ENCODE measurements at places on chromosomes 4 and X.
A peak's percentile ranks its signal among the peaks of the same experiment; 100 is the strongest.

GRCh38 chr4:149980941-149981340, 97.3 kb upstream of the DCLK2 start:
- DNase-seq, result peak; percentile 14

DNA sequence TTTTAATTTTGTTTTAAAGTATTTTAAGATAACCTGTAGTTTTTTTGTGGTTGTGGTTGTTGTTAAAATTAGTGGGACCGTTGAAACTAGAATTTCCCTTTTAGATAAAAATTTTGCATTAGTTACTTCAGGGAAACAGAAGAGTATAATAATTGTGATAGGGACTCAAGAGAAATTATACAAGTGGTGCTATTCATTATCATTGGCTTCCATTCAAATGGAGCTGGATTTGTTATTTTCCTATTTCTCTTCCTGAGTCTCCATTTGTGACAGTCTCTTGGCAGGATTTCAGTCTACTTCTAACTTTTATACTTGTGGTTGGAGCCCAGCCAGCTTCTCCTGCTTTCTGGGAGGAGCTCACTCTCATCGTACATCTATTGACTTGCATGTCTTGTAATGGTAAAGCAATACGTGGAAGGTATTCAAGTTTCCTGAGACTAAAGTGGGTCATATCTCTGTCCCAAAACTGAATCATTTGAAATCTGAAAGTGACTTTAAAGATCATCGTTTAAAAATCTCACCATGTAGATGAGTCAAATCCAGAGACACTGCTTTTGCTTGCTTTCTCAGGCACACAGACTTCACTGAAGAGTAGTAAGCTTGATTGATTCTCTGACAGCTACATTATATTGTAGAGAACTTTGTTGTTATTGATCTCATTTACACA, 155.8 kb downstream of the RPA4 start:
- no peak for DNase-seq

- DNase-seq, result no peak
These were observed 20.7 kb upstream of the TXLNG start for GRCh38 chrX:16765594-16765993.

- no peak for DNase-seq
These were observed 907 bp upstream of the ATP10D start for GRCh38 chr4:47484168-47484567.

- DNase-seq, result no peak
These were observed 83.0 kb upstream of the DCLK2 start for GRCh38 chr4:149995134-149995756.

- DNase-seq, result no peak
These were observed 301.6 kb downstream of the NAF1 start for GRCh38 chr4:162865102-162865501.

- no peak for DNase-seq
These were observed 76.8 kb upstream of the CPEB2 start for GRCh38 chr4:14925471-14925870.

DNA sequence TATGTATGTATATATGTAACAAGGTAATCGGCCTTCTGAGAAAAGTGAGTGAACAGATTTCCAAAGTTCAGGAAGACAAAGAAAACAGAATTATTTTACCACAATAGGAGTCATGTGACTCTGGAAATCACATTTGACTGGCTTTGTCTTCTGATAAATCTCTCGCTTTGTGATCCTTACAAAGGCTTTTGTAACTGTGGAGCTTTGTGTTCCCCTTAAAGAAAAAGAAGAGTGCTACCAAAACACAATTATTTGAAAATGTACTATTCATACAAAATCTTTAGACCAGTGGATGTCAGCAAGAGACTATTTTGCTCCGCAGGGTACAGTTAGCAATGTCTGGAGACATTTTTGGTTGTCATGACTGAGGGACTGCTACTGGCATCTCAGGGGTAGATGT, 238.8 kb downstream of the LDB2 start:
- DNase-seq, result no peak

GRCh38 chrX:136220540-136220939, 30.7 kb downstream of the MAP7D3 start:
- no peak for DNase-seq

DNA sequence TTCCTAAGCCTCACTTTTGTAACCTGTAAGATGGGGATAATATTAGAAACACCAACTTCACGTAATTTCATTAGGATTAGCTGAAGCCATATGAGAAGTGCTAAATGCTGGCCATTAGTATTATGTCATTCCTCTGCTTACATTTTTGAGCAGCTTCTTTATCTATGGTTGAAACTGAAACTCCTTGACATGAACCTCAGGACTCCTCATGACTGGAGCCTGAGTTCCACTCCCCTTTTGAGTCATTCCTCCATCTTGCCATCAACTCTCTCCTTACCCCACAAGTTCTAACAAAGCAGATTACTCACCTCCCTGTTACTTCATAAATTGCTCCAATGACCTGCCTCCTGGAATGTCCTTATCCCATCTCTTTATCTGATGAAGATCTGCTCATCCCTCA, 123.2 kb upstream of the KCNIP4 start:
- no peak for DNase-seq
